NCI-H187 treated with DMSO at 0.1 percent for 48 hours (cell line): ENCODE measurements at places on chromosomes 1 and 21.

DNA sequence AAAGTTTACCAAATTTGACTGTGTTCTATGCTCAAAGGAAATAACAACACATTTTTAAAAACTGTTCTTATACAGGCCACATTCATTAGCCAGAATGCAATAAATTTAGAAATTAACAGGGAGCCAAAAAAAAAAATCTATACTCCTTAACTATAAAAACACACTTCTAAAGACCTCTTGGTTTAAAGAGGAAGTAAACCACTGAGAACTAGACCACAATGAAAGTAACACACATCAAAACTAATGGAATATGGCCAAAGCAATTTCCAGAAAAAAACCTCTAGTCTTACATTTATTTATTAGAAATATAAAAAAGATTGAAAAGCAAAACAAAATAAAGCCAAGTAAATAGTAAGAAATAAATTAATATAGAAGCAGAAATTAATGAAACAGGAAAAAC is 48.9 kb upstream of the GADD45A start:
- no peak for DNase-seq

DNA sequence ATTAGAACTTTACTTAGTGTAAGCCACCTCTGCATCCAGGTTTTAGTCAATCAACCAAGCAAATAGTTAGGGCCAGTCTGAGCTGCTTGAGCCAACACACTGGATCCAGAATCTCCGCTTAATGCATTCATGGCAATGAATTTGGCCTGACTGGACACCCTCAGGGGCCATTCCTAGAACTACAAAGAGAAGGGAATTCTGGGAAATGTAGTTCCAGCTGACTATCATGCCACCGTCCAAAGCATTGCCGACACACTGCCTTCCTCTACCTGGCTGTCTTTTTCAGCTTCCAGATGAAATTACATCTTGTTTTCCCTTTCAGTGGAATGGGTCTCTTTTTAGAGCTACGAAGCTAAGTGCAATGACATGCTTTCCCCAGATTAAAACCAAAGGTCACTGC is 163.0 kb upstream of the IGSF21 start:
- DNase-seq, result no peak

DNA sequence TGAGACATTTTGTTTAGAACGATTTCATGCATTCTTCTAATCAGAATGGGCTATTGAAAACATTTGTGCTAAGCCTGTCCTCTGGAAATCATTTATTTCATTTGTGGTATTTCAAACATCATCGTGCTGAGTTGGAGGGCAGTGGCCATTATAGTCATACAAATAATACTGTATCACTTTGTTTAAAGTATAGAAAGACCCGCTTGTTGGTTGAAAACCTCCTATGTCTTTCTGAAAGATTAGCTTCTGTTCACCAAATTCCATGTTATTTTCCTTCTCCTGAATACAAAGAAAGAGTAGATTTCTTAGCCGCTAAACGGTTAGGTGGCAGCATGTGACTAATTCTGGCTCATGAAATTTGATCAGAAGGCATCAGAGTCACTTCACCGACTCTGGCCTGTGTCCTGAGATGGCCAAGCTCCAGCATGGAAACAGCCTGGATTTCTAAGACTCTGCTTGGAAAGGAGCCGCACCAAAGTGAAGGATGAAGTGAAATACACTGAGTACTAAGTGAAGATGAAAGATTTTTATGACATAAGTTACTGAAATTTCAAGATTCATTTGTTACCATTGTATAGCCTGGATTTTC is 355.1 kb downstream of the USP25 start:
- no peak for DNase-seq

DNA sequence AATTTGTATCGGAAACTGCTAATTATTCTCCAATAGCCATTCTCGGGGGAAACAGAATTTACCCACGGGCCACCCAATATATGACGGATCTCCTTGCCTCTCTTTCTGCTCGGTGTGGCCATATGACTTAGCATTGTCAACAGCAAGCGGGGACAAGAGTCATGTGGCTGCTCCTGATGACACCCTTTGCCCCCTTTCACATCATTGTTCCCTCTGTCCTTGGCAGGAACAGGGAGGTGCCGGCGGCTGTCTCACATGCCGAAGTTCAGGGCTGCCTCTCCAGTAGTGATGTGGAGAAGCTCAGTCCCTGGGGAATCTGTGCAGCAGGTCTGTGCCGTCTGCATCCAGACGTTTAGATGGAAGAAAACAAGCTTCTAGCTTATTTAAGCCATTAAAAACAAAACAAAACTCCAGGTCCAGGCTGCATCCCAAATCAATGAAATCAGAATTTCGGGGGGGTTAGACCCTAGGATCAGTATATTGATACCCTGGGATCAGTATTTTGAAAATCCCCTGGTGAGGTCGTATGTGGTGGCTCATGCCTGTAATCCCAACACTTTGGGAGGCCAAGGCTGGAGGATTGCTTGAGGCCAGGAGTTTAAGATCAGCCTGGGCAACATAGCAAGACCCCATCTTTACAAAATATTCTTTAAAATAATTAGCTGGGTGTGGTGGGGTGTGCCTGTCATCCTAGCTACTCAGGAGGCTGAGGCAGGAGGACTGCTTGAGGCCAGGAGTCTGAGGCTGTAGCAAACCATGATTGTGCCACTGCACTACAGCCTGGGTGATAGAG is 10.8 kb downstream of the MYOM3 start:
- no peak for DNase-seq

- no peak for DNase-seq
Observed at GRCh38 chr21:17461582-17461981, 51.3 kb upstream of the CXADR start.

DNA sequence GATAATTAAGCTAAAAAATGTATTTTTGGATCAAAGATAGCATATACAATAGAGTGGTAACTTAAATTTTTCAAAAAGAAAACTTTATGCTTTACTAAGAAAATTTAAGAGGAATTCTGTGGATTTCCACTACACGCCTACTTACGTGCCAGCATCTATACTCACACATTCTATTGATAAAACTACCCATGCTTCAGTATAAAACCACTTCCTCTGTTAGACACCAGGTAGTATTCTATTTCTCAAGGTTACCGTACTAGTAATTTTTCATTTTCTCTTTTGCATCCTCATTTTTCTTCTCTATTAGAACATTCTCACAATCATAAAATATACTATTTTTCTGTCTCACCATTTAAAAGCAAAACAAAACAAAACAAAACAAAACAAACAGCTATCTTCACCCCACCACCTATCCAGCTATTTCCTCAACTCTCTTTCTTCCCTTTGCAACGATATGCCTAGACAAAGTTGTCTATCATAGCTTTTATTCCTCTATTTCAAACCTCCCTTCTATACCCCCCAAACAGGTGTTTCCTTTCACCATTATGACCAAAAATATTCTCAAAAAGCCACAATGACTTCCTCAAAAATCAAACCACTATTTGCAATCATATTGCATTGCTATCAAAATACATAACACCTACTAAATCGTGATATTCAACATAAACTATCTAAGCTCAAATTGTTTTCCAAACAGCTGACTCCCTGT is 1652.0 kb downstream of the MRPL39 start:
- no peak for DNase-seq

GRCh38 chr1:15633756-15634420 is 16.6 kb downstream of the DDI2 start:
- DNase-seq, result no peak

GRCh38 chr21:45598666-45599065 is 44.9 kb upstream of the PCBP3 start:
- no peak for DNase-seq

GRCh38 chr21:30268608-30269197 is 14.0 kb downstream of the KRTAP24-1 start:
- no peak for DNase-seq

GRCh38 chr1:22872981-22873664 is 99.5 kb downstream of the LACTBL1 start:
- DNase-seq, result no peak

DNA sequence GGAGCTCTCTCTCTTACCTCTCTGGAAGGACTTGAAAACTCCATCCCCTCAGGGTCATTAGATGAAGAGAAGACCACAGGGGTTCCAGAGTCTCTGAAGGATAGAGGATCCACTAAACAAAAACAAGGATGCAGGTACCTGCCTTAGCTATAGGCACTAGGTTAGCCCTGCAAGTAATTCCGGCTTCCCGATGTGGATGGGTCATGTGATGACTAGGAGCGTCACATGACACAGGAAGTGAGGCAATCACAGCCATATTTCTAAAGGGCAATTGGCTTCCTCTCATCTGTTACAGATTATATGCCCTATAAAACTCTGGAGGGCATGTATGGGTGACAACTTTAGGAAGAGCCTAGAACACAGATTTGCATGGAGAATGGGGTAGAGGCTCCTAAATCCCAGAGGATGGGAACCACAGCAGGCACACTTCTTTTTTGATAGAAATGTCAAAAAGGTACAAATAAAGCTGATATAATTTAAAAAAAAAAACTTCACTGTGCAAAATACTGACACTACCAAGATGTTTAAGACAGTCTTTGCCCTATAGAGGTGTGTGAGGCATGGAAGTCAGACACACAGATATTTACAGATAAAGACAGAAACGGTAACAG is 14.1 kb downstream of the ENTREP3 start:
- peak; percentile 72 for DNase-seq

DNA sequence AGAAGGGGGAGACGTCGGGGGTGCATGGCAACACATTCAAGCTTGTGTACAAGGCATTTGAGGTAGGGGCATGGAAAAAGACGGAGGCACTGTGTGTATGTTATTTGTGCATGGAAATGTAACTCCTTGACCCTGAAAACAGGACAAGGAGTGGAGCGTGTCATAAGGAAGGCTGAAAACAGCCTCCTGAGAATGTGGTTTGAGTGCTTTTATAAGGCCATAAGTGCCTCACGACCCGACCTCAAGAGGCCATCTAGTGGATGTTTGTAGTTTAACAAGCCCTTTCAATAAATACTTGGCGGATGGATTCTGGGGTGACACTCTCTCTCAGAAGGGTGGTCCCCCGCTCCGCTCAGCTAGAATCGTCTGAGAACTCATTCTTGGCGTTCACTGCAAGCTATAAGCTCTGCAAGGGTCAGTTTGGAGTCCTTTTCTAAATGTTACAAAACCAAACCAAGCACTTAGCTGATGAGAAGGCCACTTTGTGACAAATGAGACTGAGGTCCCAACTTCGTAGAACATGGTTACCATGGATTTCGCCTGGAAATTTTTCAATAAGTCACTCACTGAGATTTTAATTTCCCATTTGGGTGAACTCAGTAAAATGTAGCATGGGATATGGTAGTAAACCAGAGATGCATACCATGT is 38.8 kb upstream of the CLCA4 start:
- no peak for DNase-seq

DNA sequence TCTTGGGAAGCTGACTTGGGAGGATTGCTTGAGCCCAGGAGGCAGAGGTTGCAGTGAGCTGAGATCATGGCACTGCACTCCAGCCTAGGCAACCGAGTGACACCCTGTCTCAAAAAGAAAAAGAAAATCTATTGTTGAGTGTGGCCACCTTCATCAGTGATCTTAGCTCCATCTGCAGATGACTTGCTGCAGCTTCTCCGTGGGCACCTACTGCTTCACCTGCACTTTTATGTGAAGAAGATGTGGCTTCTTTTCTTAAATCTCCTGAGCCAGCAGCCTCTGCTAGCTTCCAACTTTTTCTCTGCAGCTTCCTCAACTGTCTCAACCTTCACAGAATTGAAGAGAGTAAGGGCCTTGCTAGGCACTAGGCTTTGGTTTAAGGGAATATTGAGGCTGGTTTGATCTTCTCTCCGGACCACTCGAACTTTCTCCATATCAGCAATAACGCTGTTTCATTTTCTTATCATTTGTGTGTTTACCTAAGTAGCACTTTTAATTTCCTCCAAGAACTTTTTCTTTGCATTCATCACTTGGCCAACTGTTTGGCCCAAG is 28.0 kb downstream of the AGPAT3 start:
- DNase-seq, result no peak

GRCh38 chr21:44657635-44658540 is at the start of gene KRTAP12-3:
Gene KRTAP12-3, plus strand, starts transcription at chr21:44657932. Its CDS starts 48 bp downstream, at chr21:44657980.
- DNase-seq, result no peak

DNA sequence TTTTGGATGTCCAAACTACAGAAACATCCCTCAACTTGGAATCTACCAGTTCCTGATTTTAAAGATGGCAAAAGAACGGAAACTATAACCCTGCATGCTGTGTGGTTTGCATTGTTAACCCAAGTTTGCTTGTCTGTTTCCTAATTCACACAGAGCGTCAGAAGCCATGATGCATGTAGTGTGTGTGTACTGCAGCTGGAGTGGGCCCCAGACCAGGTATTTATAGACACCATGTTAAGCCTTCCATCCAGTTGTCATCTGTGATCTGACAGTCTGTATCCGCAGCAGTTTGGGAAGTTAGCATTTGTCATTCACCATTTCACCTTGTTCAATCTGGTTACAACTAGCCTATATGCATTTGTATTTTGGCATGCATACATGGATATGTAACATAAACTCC is 27.7 kb upstream of the PLEKHM2 start:
- DNase-seq, result no peak

- no peak for DNase-seq
Observed at GRCh38 chr1:218728898-218729565, 383.9 kb downstream of the TGFB2 start.

GRCh38 chr1:54984131-54984842 is 3.9 kb downstream of the TMEM61 start:
- DNase-seq, result no peak

DNA sequence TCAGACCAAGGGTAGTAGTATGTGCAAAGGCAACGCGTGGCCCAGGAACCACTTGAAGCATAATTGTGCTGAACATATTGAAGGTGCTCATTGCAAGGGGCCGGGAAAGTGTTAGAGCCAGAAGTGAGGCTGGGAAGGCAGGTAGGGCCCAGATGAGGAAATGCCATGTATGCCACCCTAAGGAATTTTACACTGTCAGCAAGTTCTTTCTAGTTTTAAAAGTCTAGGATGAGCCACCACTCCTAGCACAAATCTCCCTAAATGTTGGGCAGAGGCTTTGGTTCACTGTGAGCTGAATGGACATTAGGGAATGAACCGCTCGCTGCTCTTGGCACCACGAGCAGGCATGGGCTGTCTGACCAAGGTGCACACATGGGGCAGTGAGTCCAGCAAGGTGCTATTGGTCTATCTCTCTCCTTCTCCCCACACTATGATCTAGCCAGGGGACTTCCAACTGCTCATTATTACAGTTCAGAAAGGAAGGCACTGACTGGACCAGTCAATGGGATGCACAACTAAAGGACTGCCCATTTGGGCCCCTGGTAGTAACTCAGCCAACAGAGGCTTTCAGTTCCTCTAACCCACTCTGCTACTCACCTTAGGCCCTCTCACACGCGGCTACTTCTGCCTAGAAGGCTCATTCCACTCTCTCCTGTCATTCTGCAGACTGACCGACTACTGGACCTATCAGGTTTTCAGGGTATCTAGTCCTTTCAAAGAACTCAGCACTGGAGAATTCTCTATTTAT is 2.0 kb downstream of the KANK4 start:
- DNase-seq, result no peak

DNA sequence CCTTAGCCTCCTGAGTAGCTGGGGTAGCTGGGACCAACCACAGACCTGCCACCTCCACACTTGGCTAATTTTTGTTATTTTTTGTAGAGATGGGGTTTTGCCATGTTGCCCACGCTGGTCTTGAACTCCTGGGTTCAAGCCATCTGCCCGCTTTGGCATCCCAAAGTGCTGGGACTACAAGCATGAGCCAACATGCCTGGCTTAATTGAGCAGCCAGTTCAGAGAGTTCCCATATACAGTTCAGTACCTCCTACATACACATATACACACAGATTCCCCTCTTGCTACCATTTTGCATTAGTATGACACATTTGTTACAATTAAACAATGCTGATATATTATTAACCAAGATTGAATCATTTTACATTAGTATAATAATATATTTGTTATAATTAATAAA is 2.9 kb downstream of the RNPEP start:
- DNase-seq, result no peak
